ENCODE measurements at places on chromosomes 2 and 18.

GRCh38 chr2:234495251-234496054, 1.4 kb downstream of the ARL4C start:
- DNase-seq = no peak

GRCh38 chr2:200698217-200698616, 112.4 kb downstream of the AOX1 start:
- DNase-seq = no peak

- no peak for DNase-seq
These were observed 182.2 kb upstream of the CDH2 start for GRCh38 chr18:28359176-28359575.

- DNase-seq = no peak
These were observed at the start of gene TMEM178A for GRCh38 chr2:39665811-39666490. Gene TMEM178A (plus strand): TSS chr2:39665917. CDS start chr2:39665975, 58 bp downstream.

- DNase-seq = no peak
These were observed 168.1 kb downstream of the KCNE4 start for GRCh38 chr2:223219872-223220657.
